Cerebellar cortex (tissue), 1 donor: ENCODE measurements at places on chromosomes 5 and 9.

GRCh38 chr9:17757816-17758215 is 178.9 kb downstream of the SH3GL2 start:
- no peak for DNase-seq

DNA sequence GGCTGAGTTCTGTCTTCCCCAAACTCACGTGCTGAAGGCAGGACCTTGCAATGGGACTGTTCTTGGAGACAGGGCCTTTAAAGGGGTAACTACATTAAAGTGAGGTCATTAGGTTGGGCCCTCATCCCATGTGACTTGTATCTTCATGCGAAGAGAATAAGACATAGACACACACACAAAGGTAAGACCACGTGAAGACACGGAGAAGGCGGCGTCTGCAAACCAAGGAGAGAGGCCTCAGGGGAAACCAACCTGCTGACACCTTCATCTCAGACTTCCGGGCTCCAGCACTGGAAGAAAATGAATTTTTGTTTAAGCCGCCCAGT is 50.7 kb upstream of the KCNMB1 start:
- DNase-seq = no peak

GRCh38 chr9:126053913-126054312 is 272.7 kb upstream of the MVB12B start:
- DNase-seq = no peak

DNA sequence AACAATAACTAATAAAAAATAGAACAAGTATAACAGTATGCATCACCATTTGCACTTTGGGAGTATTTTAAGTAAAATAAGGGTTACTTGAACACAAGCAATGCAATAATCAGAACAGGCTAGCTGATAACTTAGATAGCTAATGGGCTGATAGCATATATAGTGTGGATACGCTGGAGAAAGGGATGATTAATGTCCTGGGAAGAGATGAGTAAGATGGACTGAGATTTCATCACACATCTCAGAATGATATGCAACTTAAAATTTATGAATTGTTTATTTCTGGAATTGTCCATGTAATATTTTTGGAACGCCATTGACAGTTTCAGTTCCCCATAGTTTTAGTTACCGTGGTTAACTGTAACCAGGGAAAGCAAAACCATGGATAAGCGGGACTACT is 173.6 kb downstream of the ISL1 start:
- DNase-seq = no peak

- peak; percentile 88 for DNase-seq
Observed at GRCh38 chr9:131277910-131278701, 1.8 kb upstream of the FAM78A start.
